ENCODE measurements at places on chromosomes 1 and 21. TPM values are rescaled to one million over a fixed set of nuclear protein-coding genes. Genes with fewer than 3 reads are reported as not detected.

AKIRIN1 gene
- total RNA-seq: 75.1 TPM

PRAMEF6 gene
- total RNA-seq: not detected

NR1I3 gene
- total RNA-seq: 2.6 TPM

LCE2A gene
- not detected for total RNA-seq

KRTAP26-1 gene
- not detected for total RNA-seq

ARHGEF16 gene
- 21.5 TPM for total RNA-seq

ABCA4 gene
- 1.0 TPM for total RNA-seq

MMEL1 gene
- 0.93 TPM for total RNA-seq

Data from hepatocyte (in vitro differentiated cells).